ENCODE measurements at places on chromosomes 4 and X. TPM values are rescaled to one million over a fixed set of nuclear protein-coding genes. Genes with fewer than 3 reads are reported as not detected.

Gene IL1RAPL1
- 4.8 TPM for total RNA-seq

GRCh38 chrX:125205133-125205917, 114.3 kb upstream of the TEX13C start:
- peak; percentile 84 for DNase-seq

DNA sequence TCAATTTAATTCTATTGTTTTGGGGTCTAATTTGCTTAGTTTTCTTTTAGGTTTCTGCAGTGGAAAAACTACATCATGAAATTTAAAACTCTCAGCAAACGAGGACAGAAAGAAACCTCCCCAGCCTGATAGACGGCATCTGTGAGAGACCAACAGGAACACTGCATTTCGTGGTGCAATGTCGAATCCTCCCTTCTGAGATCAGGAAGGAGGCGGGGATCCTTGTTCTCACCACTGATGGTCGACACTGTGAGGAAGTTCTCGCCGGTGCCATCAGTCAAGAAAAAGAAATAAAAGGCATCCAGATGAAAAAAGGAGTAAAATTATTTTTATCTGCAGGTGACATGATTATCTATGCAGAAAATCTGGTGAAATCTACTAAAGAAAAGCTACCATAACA, 16.5 kb downstream of the GAK start:
- DNase-seq: no peak

Gene STOX2
- total RNA-seq: 37.6 TPM

GRCh38 chr4:86033171-86033570, 326.7 kb downstream of the MAPK10 start:
- peak; percentile 79 for DNase-seq

Gene MAGEB10
- total RNA-seq: not detected

Data from tongue (tissue), 3 donors.